ENCODE measurements at places on chromosomes 12 and 14.

DNA sequence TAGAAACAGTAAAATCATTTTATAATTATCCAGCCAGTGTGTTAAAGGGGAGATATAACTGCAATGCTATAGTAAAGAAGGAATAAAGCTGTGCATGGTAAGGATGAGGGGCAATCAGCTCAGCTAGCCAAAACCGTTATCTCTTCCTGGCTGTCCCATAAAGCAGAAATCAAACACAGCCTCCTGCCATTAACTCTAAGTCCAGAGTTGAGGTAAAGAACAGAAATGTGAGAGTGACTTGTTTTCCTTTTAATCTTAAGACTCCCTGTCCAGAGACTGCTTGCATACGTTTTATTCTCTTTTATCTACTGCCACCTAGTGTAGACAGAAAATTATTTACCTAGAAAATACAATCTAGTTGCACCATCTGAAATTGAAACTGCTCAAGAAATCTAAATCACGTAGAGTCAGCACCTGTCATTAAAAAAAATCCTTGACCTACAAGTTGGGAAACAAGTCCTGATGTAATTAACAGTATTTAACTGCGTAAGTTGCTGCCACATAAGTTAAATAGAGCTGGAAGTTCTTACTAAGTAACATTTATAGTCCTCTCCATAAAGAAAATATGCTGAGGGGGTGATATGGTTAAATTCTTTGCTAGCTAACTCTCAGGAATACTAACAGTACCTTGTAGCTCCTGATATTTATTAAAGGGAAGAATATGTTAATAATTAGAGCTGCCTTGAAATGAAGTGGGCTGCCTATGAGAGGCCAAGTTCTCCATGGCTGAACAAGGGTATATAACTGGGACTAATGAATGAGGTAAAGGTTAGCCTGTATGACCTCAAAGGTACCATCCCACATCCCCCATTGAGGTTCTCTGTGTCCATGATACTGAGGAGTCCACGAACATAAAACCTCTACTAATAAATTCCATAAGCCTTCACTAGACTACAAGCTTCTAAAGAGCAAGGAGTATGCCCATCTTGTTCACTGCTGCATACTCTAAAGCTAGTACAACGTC is 62.7 kb downstream of the GALNT4 start:
- peak; percentile 74 for DNase-seq

GRCh38 chr12:85392508-85392907 is 112.5 kb downstream of the ALX1 start:
- DNase-seq: no peak

GRCh38 chr12:21073822-21074460 is 57.1 kb upstream of the SLCO1B1 start:
- DNase-seq: no peak

DNA sequence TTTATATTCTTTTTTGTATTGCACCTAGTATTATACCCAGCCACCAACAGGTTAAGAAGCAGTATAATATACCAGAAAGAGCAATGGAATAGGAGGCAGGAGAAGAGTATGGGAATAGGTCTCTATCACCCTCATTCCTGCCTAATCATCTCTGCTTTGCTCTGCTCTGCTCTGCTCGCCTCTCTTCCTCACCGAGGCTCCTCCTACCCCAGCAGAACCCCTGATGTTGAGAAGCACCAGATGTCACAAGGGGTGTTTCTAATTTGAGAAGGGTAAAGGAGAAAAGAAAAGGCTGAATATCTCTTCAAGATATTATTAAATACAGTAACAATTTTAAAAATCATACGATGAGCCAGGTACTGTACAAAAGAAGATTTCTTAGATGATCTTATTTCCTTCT is 89.0 kb downstream of the STON2 start:
- DNase-seq: no peak

DNA sequence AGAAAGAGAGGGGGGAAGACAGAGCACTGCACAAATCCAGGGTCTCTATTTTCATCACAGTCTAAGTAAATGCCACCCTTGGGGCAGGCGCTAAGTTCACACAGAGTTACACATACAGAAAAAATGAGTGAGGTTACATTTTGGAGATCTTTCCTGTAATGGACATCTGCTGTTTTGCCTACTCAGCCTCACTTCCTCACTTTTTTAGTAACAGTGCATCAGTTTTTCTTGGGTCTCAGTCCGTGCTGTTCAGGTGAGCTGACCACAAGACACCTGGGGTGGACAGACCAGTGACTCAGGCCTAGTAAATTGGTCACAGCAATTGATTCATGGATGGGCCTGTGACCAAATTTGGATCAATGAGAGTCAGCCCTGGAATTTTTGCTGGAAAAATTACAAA is 33.6 kb upstream of the SLC5A8 start:
- DNase-seq: no peak

GRCh38 chr14:76767681-76768656 is 6.7 kb downstream of the VASH1 start:
- DNase-seq: no peak

- peak; percentile 91 for DNase-seq
Observed at GRCh38 chr12:94532490-94533422, 73.1 kb upstream of the CEP83 start.

DNA sequence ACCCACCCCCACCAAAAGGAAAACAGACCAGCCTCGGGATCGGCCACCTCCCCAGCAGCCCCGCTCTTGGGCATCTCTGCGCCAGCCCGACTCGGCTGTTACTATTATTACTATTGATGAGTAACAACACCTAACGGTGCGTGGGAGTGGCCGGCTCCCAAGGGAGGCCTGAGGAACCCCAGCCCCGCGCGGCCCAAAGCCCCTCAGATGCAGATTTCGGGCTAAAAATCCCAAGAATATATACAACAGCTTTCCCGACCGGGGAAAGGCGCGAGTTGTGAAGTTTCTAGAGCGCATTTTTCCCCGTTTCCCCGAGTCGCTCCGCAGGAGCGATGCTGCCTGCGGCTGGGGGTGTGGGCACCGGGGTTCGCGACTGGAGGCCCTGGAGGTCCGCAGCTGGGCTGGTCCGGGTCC is 565 bp downstream of the NT5DC3 start:
- DNase-seq: peak; percentile 56

DNA sequence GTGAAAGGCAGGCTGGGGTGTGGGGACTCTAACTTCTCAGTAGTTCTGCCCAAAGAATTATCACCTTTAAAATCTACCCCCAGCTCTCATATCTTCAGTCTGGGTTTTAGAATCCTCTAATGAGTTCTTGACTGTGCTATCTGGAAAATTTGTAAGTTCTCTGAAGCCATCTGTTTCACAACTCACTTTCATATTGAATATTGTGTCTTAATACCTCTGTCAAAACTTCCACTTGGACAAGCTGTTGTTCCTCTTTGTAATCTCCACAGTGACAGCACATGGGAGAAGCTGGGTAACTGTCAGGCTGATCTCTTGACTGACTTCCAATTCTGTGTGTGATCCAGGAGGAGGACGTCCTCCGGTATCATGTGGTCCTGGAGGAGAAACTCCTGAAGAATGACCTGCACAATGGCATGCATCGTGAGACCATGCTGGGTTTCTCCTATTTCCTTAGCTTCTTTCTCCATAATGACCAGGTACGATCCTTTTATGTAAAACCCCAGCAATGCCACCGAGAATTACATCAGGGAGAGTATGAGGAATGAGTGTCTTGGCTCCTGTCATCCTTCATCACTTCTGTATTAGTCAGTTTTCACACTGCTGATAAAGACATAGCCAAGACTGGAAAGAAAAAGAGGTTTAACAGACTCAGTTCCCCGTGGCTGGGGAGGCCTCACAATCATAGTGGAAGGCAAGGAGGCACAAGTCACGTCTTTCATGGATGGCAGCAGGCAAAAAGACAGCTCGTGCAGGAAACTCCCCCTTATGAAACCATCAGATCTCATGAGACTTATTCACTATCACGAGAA is 111.9 kb downstream of the STAB2 start:
- DNase-seq: no peak

GRCh38 chr12:107605293-107605692 is 80.3 kb upstream of the PWP1 start:
- DNase-seq: no peak

- DNase-seq: no peak
Observed at GRCh38 chr14:67491285-67491684, 2.8 kb upstream of the TMEM229B start.

DNA sequence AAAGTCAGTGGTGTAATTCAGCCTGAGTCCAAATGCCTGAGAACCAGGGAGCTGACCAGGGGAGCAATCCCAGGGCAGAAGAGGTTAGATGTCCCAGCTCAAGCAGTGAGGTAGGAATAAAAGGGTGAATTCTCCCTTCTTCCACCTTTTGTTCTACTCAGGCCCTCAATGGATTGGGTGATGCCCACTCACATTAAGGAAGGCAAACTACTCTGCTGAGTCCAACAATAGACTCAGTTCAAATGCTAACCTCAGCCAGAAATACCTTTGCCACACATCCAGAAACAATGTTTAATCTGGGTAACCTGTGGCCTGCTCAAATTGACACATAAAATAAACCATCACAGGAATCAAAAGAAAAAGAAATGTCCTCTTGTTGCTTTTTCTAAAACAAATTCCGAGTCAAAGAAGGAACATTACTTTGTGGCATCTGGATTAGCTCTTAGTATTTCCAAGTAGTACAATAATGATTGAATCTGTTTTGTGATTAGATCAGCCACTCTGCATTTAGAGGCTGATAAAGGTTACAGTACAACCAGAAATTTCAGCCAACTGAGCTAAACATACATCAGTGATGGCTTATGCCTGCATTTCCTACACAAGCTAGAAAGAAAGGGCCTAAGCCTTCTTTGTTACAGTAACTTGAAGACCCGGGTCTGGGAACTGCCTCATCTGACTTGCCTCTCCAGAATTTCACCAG is 43.6 kb upstream of the TRIM9 start:
- no peak for DNase-seq

- no peak for DNase-seq
Observed at GRCh38 chr12:87254381-87255030, 774.7 kb downstream of the C12orf50 start.

DNA sequence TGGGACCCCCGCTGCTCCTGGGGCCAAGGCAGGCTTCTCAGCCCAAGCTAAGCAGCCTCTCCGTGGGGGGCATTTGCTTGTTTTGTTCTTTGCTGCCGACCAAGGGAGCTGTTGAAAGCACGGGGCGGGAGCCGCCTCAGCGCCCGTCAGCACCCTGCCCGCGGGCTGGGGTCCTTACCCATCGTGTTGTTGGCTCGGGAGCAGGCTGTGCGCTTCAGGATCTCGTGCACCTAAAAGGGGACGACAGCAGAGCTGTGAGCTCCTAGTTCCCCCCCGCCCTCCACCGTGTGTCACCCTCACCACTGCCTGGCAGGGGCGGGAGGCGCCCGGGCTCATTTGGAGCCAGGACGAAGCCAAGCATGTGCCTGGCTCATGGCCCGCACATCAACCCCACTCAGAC is 117.5 kb downstream of the ANO2 start:
- DNase-seq: no peak

DNA sequence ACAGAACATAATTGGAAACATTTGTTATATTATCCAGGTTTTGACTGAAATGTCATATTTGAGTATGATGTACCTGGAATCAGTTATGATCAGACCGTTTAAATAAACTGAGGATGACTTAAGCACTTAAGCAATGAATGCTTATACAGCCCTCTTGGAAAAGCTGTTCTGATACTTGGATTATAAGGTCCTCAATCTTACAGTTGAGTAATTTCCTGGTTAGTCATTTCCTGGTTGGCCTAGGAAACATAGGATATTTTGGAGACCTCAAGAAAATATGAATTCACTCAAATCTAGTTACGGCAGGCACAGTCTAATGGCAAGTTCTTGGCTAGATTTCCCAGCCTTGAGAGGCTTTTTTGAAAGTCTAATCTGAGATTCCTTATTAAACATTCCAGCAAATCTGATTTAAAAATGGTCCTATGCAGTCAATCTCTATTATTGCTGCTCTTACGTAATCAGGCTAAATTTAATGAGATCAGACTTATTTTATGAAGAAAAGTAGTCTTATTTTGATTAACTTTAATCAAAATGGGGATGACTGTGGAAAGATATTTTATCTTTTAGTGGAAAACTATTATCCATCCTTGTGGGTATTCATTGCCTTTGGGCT is 447.2 kb downstream of the SNAPC1 start:
- DNase-seq: no peak

- DNase-seq: no peak
Observed at GRCh38 chr14:63895510-63895909, 42.7 kb downstream of the SYNE2 start.

GRCh38 chr14:95770777-95771176 is 56.9 kb upstream of the TCL1A start:
- DNase-seq: peak; percentile 34

- no peak for DNase-seq
Observed at GRCh38 chr12:125303337-125303736, 238.1 kb downstream of the AACS start.

GRCh38 chr12:61574339-61574738 is 685.9 kb upstream of the USP15 start:
- DNase-seq: no peak
